ENCODE measurements at places on chromosomes 7 and 10.

DNA sequence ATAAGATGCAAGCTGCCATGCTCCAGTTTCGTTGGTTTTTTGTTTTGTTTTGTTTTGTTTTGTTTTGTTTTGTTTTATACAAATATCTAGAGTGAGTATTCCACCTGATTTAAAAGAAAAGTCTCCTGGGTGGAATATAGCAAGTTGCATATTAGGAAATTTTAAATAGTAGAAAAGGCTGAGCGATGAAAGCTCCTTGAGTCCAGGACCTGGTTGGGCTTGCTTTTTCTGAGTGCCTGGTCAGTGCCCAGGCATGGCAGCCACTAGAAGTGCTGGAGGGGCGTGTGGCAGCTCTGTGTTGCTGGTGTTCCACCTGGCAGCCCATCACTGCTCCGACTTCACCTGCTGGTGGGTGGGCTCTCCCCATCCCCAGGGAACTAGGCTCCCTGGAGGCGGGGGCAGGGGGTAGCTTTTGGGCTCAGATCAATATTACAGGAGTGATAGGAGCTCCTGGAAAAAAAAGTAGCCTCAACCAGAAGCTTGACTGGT is 8.0 kb downstream of the COL17A1 start:
- H3K4me3 ChIP-seq: no peak overlapping the region
- no peaks in the 10 kb centered on the region for H3K27me3 ChIP-seq
- H3K36me3 ChIP-seq: no peaks in the 10 kb centered on the region
- H3K27ac ChIP-seq: no peak overlapping the region
- H3K4me1 ChIP-seq: peaks cover 4% of the 10 kb centered on the region

DNA sequence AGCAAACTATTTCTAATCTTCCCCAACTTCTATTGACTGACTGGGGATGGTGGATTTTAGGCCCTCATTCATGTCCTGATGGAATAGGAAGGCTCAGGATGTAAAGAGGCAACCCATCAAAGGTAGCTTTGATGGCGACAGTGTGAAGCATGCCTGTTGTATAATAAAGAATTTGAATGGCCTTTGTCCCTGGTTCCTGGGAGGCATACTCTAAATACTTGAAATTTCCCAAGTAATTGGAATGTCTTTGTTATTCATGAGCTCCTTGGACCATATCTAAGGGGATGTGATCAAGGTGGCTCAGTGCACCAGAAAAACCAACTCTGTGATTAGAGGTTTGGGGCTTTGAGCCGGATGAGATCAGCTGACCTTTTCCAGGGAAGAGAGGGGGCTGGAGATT is 264.5 kb upstream of the NEBL start:
- no peak overlapping the region for H3K27ac ChIP-seq
- peaks cover 25% of the 10 kb centered on the region for H3K27me3 ChIP-seq
- no peaks in the 10 kb centered on the region for H3K36me3 ChIP-seq
- H3K4me1 ChIP-seq: no peaks in the 10 kb centered on the region
- no peak overlapping the region for H3K4me3 ChIP-seq

GRCh38 chr7:134532180-134532953 is 5.0 kb downstream of the AKR1B10 start:
- H3K4me3 ChIP-seq: no peak overlapping the region
- H3K27me3 ChIP-seq: peaks cover 12% of the 10 kb centered on the region
- H3K36me3 ChIP-seq: no peaks in the 10 kb centered on the region
- H3K4me1 ChIP-seq: no peaks in the 10 kb centered on the region

GRCh38 chr10:124131172-124131571 is 37.8 kb upstream of the CHST15 start:
- no peaks in the 10 kb centered on the region for H3K4me1 ChIP-seq
- DNase-seq: no peak
- no peak overlapping the region for H3K27ac ChIP-seq

- no peak overlapping the region for H3K4me3 ChIP-seq
- H3K27me3 ChIP-seq: peaks cover 67% of the 10 kb centered on the region
These were observed 5.7 kb upstream of the HSPA12A start for GRCh38 chr10:116748041-116748440.

- H3K27ac ChIP-seq: no peak overlapping the region
- no peaks in the 10 kb centered on the region for H3K27me3 ChIP-seq
- no peaks in the 10 kb centered on the region for H3K36me3 ChIP-seq
- no peaks in the 10 kb centered on the region for H3K4me1 ChIP-seq
- no peak for DNase-seq
These were observed 276.2 kb downstream of the MDFIC start for GRCh38 chr7:115198143-115198542.

- no peaks in the 10 kb centered on the region for H3K4me1 ChIP-seq
- no peak for DNase-seq
- no peaks in the 10 kb centered on the region for H3K36me3 ChIP-seq
- H3K27ac ChIP-seq: no peak overlapping the region
- no peaks in the 10 kb centered on the region for H3K27me3 ChIP-seq
These were observed 1065.4 kb downstream of the SORCS3 start for GRCh38 chr10:105706281-105707026.

DNA sequence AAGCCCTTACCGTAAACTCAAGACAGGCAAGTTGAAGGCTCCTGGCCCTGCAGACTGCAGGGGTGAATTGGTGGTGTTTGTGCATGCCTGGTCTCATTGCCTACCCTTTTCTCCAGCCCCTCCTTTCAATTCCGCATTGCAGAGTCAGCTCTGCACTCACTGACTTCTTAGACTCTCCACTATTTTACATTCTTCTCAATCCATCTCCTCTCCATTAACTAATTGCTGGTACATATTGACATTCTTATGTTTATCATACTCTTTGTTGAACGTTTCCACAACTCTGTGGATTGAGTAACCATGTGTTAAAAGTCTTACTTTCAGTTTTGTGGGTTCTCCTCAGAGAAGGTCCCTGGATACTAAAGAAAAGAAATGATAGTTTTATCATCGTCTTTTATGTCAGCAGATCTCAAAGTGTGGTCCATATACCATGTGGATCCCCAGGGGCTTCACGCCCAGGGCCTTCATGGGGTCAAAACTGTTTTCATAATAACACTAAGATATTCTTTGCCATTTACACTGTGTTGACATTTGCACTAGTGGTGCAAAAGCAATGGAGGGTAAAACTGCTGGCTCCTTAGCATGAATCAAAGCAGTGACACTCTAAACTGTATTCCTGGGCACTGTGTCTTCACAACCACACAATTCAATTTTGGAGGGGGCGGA is 135.4 kb upstream of the FZD1 start:
- H3K4me3 ChIP-seq: no peak overlapping the region
- H3K36me3 ChIP-seq: no peaks in the 10 kb centered on the region
- no peaks in the 10 kb centered on the region for H3K4me1 ChIP-seq
- no peaks in the 10 kb centered on the region for H3K27me3 ChIP-seq

- H3K4me1 ChIP-seq: no peaks in the 10 kb centered on the region
- DNase-seq: no peak
- H3K27ac ChIP-seq: no peak overlapping the region
These were observed 12.3 kb downstream of the THNSL1 start for GRCh38 chr10:25028711-25029110.

DNA sequence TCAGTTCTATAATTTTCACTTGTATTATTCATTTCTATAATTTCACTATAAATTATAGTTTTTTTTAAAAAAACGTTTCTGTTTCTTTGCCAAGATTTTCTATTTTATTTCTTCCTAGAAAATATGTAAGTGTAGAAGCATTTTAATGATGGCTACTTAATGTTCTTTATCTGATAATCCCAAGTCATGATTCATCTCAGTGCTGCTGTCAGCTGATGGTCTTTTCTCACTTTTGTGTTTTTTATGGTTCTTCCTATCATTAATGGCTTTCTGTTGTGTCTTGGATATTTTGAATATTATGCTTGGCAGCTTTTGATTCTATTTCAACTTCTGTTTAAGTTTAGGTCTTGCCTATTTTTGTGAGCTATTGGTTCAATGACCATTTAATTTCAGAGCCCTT is 268.6 kb downstream of the BAMBI start:
- H3K4me1 ChIP-seq: no peaks in the 10 kb centered on the region

- H3K36me3 ChIP-seq: peaks cover 12% of the 10 kb centered on the region
- DNase-seq: peak; percentile 75
- peaks cover 96% of the 10 kb centered on the region for H3K4me1 ChIP-seq
- H3K27me3 ChIP-seq: no peaks in the 10 kb centered on the region
- peak overlapping the region; percentile 72 for H3K4me3 ChIP-seq
These were observed 208.3 kb downstream of the CELF2 start for GRCh38 chr10:11225935-11226334.

- peaks cover 19% of the 10 kb centered on the region for H3K4me1 ChIP-seq
- no peak for DNase-seq
- no peaks in the 10 kb centered on the region for H3K36me3 ChIP-seq
- H3K4me3 ChIP-seq: no peak overlapping the region
These were observed 60.7 kb upstream of the PFKP start for GRCh38 chr10:3006607-3007006.

DNA sequence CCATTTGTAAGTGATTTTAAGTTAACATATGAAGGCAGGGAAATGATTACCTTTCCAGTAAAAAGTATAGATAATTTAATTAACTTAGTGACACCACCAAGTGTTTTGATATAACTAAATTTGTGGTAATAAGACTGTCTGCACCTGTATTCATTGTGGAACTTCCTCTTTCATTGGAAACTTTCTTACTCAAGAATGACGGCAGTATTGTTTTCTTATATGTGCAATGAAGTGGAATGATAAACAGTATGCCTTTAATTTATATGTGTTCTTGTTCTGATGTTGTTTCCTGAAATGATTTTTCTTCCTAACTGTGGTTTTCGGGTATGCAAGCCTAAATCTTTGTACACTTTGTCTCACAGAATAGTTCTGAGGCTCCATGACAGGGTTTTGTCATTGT is 46.4 kb downstream of the CASD1 start:
- no peak overlapping the region for H3K4me3 ChIP-seq

DNA sequence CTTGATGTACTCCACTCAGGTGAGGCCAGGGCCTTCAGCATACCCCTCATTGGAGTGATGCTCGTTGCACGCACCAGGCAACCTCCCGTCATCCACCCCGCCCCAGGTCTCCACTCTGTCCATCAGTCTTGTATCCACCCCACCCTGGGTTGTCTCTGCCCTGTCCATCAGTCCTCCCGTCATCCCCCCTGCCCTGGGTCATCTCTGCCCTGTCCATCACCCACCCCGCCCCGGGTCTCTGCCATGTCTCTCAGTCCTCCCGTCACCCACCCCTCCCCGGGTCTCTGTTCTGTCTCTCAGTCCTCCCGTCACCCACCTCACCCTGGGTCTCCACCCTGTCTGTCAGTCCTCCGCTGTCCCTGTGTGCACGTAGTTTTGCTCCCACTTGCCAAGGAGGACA is 59.9 kb downstream of the WDR37 start:
- H3K27me3 ChIP-seq: no peaks in the 10 kb centered on the region
- no peak for DNase-seq
- peaks cover 28% of the 10 kb centered on the region for H3K4me1 ChIP-seq
- no peak overlapping the region for H3K27ac ChIP-seq

DNA sequence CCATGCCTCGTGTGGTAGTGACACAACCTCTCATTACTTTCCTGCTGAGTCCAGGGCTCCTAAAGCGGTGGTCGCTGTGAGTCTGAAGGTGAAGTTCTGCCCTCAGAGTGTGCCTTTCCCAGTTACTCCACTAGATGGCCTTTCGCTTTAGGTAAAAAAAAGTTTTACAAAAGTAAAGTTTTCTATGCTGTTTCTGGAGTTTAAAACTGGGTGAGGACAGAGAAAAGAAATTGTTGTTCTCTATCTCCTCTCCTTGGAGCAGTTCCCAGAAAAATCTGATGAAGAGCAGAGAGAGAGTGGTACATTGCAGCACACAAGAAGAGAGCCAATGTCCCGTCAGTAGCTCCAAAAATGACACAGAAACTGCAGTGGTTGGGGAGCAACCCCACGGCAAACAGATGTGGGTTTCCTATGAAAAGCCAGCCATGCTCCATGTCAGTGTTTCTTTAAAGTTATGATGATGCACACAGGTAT is 257.1 kb downstream of the GLI3 start:
- no peaks in the 10 kb centered on the region for H3K36me3 ChIP-seq
- DNase-seq: peak; percentile 4
- no peak overlapping the region for H3K4me3 ChIP-seq
- H3K4me1 ChIP-seq: no peaks in the 10 kb centered on the region

GRCh38 chr10:62336404-62336803 is 37.8 kb upstream of the ZNF365 start:
- H3K4me3 ChIP-seq: no peak overlapping the region
- H3K4me1 ChIP-seq: no peaks in the 10 kb centered on the region
- no peaks in the 10 kb centered on the region for H3K27me3 ChIP-seq
- no peak overlapping the region for H3K27ac ChIP-seq
- peaks cover 12% of the 10 kb centered on the region for H3K36me3 ChIP-seq
- DNase-seq: no peak

DNA sequence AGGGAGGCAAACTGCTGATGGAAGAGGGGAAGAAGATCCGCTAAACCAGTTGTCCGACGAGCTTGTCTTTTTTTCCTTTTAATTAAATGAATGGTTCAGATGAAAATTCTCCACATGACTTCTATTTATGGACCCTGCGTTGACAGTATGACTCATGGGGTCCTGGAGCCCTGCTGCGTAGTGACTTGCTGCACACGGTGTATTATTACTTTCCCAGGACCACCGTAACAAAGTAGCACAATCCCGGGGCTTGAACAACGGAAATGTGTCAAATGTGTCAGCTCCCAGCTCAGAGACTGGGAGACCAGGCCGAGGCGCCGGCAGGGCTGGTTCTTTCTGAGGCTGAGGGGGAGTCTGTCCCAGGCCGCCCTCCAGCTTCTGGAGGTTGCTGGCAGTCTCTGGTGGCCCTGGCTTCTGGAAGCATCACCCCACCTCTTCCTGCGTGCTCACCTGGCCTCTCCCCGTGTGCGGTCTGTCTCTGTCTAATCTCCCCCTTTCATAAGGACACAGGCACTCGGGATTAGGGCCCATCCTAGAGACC is 33.8 kb upstream of the MNX1 start:
- H3K27me3 ChIP-seq: no peaks in the 10 kb centered on the region
- H3K27ac ChIP-seq: no peak overlapping the region
- DNase-seq: no peak
- H3K4me3 ChIP-seq: no peak overlapping the region

DNA sequence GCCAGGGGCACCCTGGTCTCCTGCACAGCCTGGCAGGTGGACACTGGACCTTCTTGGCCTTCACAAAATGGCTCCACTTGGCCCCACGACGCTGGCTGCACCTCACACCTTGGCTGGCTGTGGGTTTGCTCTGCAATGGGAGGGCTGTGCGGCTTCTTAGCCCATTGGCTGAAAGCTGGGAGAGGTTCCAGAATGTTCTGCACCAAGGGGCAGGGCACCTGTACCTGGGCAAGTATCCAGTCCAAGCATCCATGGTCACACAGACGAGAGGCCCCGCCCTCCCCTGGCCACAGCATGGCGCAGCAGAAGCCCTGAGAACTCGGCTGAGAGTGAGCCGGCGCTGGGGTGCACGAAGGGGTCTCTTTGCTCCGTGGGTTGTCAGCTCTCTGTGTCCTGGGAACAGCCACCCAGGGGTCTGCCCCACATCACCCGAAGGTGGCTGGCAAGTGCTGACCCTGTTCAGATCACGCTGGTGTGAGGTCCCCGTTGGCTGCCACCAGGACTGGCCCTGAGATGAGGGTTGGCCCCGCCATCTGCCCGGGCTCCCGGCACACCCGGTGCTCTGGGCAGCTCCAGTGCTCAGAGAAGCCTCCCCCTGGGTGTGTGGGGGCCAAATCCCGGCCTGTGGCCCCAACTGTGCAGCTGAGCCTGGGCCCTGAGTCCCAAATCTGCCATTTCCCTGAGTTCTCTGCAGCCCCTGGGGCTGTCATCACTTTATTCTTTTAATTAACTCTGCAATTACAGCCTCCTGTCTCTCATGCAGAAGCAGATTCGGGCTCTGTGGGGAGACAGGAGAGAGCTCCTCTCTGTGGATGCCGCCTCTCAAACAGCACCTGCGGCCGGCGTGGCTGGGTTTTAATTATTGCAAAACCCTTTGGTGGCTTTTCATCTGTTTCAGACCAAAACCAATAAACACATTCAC is 19.4 kb upstream of the ADGRA1 start:
- DNase-seq: no peak
- no peak overlapping the region for H3K27ac ChIP-seq
- no peaks in the 10 kb centered on the region for H3K27me3 ChIP-seq
- H3K36me3 ChIP-seq: no peaks in the 10 kb centered on the region
